Myocyte (in vitro differentiated cells): ENCODE measurements at places on chromosomes 4 and X. TPM values are rescaled to one million over a fixed set of nuclear protein-coding genes. Genes with fewer than 3 reads are reported as not detected.
A peak's percentile ranks its signal among the peaks of the same experiment; 100 is the strongest.

GPR34 gene
- total RNA-seq = 0.21 TPM in 1 of 2 replicates, not detected in the other

SLC10A3 gene
- 28.5 and 37.0 TPM in 2 replicates for total RNA-seq

REPS2 gene
- total RNA-seq = 2.1 and 4.9 TPM in 2 replicates

USP51 gene
- total RNA-seq = 0.64 and 0.83 TPM in 2 replicates

KLKB1 gene
- 0.42 TPM in 1 of 2 replicates, not detected in the other for total RNA-seq

SATL1 gene
- not detected in 2 replicates for total RNA-seq

SSX2 gene
- not detected in 2 replicates for total RNA-seq

FAM9C gene
- total RNA-seq = 0.40 and 6.3 TPM in 2 replicates

CISD2 gene
- 39.0 and 39.5 TPM in 2 replicates for total RNA-seq

NAT8L gene
- 8.2 and 8.9 TPM in 2 replicates for total RNA-seq

DDIT4L gene
- total RNA-seq = 4.5 and 9.6 TPM in 2 replicates

CTAG1A gene
- not detected in 2 replicates for total RNA-seq

GSX2 gene
- total RNA-seq = not detected in 2 replicates

DNA sequence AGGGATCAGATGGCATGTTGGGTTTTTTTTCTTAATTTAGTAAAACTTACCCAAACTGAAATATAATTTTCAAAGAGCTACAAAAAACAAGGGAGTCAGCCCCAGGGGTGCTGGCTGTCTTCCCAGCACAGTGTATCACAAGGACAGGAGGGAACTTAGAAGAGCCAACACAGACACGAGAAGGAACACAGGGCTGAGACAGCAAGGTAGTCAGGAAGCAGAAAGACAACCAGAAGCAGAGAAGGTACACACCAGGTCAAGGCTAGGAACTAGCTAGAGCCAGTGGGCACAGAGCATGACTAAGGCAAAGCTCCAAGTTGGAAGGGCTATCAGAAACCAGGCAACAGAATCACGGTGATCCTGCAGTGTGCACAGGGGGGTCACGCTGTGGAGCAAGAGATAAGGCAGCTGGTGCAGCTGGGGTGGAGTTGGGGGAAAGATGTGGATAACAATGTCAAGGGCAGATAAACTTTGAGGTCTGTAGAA is 168.7 kb downstream of the NR3C2 start:
- no peak for DNase-seq

- peak; percentile 73 for DNase-seq
These were observed 7.6 kb upstream of the OPHN1 start for GRCh38 chrX:68440940-68441339.

GRCh38 chr4:141890279-141890678 is 253.9 kb downstream of the IL15 start:
- no peak for DNase-seq

DNA sequence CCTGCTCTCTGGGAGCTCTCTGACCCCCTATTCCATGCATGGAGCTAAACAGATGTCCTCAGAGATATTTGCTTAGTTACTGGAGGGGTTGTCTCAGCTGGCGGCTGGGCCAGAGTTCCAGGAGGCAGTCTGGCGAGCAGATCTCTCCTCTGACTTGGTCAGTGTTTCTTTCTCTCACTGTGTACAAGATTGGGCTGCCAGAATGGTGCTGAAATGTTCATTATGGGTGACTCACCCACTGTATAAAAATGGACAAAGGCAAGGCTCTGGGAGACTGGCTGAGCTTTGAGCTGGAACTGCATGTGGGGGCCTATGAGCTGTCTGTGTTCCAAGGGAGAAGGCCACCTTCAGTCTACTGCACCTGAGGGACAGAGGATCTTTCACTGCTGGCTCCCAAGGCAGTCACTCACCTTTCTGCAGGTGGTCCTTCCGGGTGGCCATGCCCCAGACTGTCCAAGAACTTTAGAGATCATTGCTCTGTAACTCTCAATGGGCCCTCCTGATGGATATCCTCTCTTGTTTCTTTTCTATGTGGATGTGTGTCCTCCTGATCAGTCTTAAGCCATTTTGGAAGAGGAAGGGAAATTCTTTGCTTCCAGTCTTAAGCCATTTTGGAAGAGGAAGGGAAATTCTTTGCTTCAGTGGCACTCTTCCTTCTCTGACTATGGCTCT is 88.2 kb downstream of the CFAP299 start:
- no peak for DNase-seq

- no peak for DNase-seq
These were observed 113.1 kb upstream of the NEIL3 start for GRCh38 chr4:177196615-177197014.

- no peak for DNase-seq
These were observed 14.0 kb downstream of the EPGN start for GRCh38 chr4:74322301-74322700.

GRCh38 chr4:165964591-165964990 is 91.6 kb downstream of the TLL1 start:
- DNase-seq = no peak

- no peak for DNase-seq
These were observed 20.1 kb downstream of the C4orf36 start for GRCh38 chr4:86872135-86872534.

- peak; percentile 22 for DNase-seq
These were observed 631 bp downstream of the TMEM47 start for GRCh38 chrX:34656467-34656841.

DNA sequence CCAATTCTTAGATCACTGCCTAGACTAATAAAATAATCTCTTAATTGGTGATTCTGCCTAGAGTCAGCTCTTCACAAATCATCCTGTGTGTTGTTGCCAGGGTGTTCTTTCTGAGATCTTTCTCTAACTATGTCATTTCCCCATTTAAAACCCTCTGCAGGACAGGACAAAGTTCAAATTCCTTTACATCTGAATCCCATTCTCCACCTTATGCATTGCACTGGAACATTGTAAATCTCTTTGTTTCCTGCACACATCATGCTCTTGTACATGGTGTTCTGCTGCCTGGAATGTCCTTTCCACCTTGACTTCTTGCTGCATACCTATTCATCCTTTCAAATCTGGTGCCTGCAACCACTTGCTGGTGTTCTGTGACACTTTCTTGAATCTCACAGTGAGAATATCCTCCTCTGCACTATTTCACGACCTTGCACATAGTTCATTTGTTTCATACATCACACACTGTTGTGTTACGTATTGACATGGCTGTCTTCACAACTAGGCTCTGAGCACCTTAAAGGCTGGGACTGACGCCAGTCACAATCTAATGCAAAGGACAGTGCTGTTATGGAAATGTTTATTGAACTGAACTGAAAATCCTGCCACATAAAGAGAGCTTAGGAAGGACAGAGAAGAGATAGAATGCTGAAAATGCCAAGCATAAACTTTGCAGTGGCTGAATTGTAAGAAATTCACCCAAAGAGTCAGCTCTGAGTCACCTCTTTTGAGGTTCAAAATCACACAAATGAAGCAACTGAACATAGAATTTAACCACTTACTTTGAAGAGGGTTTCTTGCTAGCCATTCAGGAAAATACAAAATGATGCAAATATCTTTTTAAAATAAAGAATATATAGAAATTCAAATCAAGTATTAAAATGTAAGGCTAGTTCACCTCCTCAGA is 26.4 kb upstream of the SMIM14 start:
- DNase-seq = peak; percentile 12

GRCh38 chrX:29233592-29234183 is 646.4 kb downstream of the IL1RAPL1 start:
- peak; percentile 30 for DNase-seq

GRCh38 chr4:166324321-166324720 is 451.3 kb downstream of the TLL1 start:
- peak; percentile 33 for DNase-seq
